Thoracic aorta (tissue), 2 donors: ENCODE measurements at places on chromosomes 11 and 22. TPM values are rescaled to one million over a fixed set of nuclear protein-coding genes. Genes with fewer than 3 reads are reported as not detected.

OR51B4 gene
- not detected for total RNA-seq

NXPE1 gene
- not detected for total RNA-seq

GALNT18 gene
- total RNA-seq: 57.8 TPM

SLC22A25 gene
- total RNA-seq: not detected

APLNR gene
- total RNA-seq: 1.8 TPM

OR5P2 gene
- 1.2 TPM for total RNA-seq

OR4D5 gene
- not detected for total RNA-seq

FAM180B gene
- total RNA-seq: 0.27 TPM

UBQLN3 gene
- 1.5 TPM for total RNA-seq

ZPR1 gene
- total RNA-seq: 30.7 TPM

C1QTNF4 gene
- 2.0 TPM for total RNA-seq

ARAP1 gene
- total RNA-seq: 76.5 TPM

P2RX3 gene
- total RNA-seq: not detected

PKDREJ gene
- total RNA-seq: under 0.01 TPM

- DNase-seq: no peak
These were observed 50.5 kb downstream of the CLTCL1 start for GRCh38 chr22:19240813-19241592.

DNA sequence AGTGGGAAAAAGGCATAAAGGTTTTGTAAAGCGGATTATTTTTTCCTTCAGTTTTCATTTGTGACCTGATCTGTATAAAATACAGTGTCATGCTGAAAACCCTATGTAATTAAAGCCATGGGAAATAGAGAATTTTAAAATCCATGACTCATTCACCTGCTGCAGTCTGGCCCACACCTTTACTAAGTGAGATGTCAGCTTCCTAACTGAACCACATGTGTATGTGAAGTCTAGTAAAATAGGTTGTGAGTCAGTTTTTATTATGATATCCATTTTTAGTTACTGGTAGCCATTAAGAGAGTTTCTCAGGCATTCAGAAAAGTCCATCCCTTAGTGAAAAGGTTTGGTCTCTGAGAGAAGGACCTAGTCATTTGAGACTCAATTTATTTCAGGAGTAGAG, 60.9 kb downstream of the TRIM44 start:
- no peak for DNase-seq

DNA sequence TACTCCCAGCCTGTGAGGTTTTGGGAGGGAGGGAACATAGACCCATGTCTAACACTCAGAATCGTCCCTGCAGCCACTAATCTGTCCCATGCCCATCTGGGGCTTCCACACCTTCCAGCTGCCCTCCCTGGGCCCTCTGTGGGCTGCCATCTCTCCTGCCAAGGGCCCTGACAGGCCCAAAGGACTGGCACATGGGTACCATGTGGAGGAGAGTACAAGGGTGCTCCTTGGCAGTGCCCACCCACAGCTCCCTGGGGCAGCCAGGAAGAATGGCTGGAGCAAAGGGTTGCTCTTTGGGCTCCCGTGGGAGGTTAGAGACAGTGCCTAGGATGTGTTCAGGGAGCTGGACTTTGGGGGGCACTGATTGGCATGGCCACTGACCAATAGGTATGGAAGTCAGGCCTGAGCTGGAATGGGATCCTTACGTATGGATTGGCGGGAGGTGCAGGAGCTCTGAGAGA, 56.8 kb downstream of the CD82 start:
- DNase-seq: no peak

- no peak for DNase-seq
These were observed 12.3 kb downstream of the KCNJ1 start for GRCh38 chr11:128854841-128855240.

DNA sequence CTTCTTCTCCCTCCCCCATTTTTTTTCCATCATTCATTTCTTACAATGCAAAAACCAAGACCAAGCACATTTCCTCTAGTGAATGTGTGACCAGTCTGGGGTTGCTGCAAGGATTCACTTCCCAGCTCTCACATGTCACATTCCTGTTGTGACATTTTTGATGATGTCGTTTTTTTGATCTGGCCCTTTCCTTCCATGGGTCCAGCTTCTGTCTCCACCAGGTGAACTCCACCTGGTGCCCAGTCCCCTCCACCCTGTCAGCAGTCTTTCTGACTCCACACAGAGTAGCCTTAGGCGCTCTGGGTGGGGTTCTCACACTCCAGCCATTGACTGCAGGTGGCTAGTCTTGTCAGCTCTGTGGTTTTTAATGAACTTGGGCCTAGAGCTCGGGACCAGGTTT, 15.6 kb downstream of the PANX1 start:
- no peak for DNase-seq

DNA sequence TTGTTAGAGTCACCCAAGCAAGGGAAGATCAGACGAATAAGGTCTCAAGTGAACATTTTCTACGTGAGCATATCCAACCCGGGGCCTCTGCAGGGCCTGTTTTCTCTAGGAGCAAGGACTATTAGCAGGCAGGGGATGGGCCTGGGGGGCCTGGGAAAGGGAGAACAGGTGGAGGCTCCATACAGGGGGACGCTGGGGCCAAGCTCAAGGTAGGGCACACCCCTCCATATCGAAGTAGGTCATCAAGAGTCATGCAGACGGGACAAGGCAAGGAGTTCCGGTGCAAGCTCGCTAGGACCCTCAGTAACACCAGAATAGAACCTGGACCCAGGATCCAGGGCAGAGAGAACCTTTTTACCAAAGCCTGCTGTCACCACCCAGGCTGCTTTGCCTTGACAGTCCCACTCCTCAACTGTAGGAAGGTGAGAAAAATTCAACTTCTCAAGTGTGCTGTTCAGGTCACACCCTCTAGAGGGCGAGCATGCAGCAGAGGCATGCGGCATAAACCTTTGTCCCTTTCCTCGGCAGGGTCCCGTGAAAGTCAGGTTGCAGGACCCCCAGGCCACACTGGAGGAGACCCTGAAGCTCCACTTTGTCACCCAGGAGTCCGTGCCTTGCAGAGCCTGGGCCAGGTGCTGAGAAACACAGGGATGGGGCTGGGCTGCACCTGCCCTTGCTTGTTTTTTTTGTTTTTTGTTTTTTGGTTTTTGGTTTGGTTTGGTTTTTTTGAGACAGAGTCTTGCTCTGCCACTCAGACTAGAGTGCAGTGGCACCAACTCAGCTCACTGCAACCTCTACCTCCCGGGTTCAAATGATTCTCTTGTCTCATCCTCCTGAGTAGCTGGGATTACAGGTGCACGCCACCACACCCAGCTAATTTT, 8.6 kb upstream of the APOBEC3B start:
- no peak for DNase-seq

DNA sequence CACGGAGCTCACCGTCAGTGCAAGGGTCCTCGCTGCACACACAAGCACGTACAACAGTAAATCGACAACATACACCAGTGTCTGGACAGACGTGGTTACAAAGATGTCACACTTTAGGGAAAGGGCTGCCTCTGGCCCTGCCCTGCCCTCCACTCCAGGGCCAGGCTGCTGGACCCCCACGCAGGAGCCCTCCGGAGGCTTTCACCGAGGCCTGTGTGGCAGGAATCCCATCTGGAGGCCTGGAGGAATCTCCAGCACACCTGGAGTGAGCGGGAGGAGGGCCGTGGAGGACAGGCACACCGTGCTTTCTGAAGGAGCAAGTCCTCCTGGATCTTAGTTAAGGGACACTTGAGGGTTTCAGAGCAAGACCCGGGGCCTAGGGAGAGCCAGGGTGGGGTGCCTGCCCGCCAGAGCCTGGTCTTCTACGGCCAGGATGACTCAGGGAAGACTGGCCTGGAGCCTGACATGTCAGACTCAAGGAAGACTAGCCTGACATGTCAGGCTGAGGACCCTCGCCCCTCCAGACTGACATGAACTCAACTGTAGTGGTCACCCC, 2.1 kb upstream of the PIM3 start:
- no peak for DNase-seq

GRCh38 chr11:83782329-83782728, 496.2 kb upstream of the CCDC90B start:
- DNase-seq: no peak

GRCh38 chr22:27775087-27775698, 26.4 kb downstream of the MN1 start:
- DNase-seq: no peak

DNA sequence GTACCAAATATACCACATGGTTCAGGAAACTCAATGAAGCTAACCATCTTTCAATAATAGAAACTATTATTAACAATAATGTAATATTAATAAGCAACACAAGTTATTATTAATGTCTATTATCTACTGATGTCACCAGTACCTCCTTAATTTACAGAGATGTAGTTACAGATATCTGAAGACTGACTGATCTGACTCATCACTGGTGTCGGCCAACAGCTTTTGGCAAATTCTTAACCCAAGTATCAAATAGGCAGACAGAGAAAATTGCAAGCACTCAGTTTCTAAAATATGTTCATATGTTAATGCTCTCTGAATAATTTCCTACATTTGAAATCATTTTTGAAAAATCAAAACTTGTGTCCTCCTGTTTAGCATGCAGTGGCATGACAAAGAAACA, 100.4 kb upstream of the DDI1 start:
- no peak for DNase-seq

- no peak for DNase-seq
These were observed 15.1 kb downstream of the PITPNB start for GRCh38 chr22:27903805-27904473.

GRCh38 chr11:69180226-69180625, 24.5 kb downstream of the SMIM38 start:
- no peak for DNase-seq

GRCh38 chr11:8733852-8734251, 51.3 kb downstream of the RPL27A start:
- DNase-seq: no peak

- DNase-seq: no peak
These were observed 1.7 kb downstream of the BAIAP2L2 start for GRCh38 chr22:38108561-38109319.

DNA sequence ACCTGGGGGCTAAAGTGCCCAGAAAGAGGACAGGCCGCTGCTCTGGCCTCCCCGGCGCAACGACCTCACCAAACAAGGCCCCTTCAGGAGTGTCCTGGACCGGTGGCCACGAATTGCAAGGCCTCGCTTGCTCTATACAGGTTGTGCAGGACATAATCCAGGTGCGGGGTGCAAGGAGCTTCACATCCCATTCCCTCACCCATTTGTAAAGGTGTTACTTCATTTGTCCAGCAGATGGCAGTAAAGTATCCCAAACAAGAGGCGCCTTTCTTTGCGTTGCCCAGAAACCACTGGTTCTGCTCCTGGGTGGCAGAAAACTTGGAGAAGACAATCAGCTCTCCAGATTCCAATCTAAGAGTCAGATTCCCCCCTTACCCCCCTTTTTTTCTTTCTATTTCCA, 35.9 kb upstream of the PRDM11 start:
- no peak for DNase-seq

DNA sequence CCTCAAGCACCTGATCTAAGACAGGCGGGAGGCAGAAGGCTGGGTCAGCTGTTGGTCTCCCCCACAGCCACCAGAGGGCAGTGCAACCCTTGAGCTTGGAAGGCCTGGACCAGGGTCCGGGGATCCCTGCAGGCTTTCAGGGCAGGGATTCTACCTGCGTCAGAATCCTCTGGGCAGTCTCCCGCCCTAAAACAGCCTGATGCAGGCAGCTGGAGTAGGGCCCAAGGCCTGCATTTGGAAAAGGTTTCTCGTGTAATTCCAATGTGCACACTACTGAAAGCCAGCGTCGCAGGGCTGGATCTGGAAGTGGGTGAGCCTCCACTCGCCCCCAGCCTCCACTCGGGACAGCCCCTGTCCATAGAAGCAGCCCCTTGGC, 31.8 kb downstream of the BID start:
- no peak for DNase-seq

GRCh38 chr22:39251762-39252460, 7.1 kb upstream of the PDGFB start:
- no peak for DNase-seq

- DNase-seq: no peak
These were observed 28.7 kb downstream of the IGHMBP2 start for GRCh38 chr11:68932358-68932757.

DNA sequence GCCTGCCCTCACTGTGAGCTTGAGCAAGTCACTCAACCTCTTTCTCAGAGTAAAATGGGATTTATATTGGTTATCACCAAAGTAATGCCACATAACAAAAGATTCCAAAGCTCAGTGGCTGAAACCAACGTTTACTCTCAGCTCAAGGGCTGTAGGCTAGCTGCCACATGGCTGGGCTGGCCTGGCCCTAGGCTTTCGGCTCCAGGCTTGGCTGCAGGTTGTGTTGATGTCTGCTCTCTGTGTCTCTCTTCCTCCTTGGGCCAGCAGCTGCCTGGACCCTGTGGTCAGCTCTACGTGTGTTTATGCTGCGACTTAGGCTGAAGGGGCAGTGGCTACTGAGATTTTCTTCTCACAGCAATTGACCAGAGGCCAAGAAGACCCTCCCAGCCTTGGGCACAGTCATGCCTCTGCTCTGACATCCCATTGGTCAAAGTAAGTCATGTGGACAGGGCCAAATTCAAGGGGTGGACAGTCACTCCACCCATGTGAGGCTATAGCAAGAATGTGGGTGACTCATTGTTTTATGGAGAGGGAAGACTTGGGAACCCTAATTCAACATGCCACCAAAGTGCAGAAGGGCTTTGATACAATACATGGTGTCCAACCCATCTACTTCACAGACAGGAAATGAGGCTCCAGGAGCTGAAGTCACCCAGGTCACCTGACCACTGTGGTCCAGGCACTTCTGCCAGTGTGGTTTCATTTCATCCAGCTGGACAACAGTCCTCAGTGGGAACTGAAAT, 90.6 kb downstream of the TSPAN18 start:
- no peak for DNase-seq

DNA sequence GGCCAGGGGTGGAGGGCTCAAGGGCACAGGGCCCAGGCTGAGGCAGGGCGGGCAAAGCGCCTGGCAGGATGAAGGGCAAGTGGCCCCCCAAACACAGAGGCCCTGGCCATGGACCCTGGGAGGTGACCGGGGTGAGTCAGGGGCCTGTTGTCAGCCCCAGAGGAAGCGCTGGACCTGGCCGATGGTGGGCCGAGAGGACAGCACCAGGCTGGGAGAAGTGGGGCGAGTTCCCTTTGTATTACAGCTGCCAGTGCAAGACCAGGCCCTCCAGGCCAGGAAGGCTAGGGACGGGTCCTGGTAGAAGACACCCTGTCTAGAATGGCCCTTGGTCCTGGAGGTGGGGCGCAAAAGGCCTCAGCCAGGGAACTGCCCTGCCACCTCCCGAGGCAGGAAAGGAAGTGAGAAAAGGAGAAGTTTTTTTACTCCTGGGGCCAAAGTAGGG, 12.8 kb downstream of the CXCR5 start:
- no peak for DNase-seq
